ENCODE measurements at places on chromosomes 2 and 18.

DNA sequence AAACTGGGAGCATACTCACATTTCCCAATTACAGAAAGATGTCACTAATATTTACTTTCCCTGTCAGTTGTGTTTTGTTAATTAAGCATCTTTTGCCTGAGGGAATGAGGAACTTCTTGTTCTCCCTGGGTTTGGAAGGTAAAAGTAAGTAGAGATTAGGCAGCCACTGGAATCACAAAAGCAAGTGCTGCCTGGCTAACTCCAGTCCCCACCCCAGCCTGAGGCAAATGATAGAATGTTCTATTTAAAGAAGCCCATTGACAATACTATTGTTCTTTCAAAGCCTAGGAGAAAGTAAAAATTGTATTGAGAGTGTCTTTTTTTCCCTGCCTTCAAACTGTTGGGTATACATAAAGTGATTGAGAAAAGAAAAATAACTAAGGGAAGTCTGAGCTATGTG lies 93.8 kb downstream of the MBD2 start:
- peaks cover 3% of the 10 kb centered on the region for H3K4me1 ChIP-seq
- H3K27me3 ChIP-seq, result no peaks in the 10 kb centered on the region
- H3K27ac ChIP-seq, result no peak overlapping the region
- no peaks in the 10 kb centered on the region for H3K36me3 ChIP-seq

DNA sequence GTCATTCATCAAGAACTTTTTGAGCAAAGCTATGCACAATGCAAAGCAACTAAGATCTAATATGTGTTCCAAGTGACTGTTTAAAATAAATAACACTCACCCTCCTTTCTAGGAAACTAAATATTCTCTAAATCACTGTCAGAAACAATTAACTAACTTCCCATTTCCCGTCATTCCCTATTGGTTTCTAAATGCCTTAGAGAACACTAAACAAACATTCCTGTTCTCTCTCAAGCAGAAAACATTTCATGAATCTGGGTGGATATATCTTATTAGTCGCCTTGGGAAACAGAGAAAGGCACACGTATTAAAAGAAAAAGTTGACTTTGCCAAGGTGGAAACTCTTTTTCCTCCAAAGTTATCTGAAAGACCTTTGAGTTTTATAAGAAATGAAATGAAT lies 735.2 kb downstream of the MBD2 start:
- no peaks in the 10 kb centered on the region for H3K4me1 ChIP-seq
- H3K27me3 ChIP-seq, result no peaks in the 10 kb centered on the region
- H3K4me3 ChIP-seq, result no peak overlapping the region
- no peaks in the 10 kb centered on the region for H3K36me3 ChIP-seq
- no peak overlapping the region for H3K27ac ChIP-seq

- DNase-seq, result no peak
- H3K27me3 ChIP-seq, result no peaks in the 10 kb centered on the region
- H3K4me1 ChIP-seq, result no peaks in the 10 kb centered on the region
- H3K36me3 ChIP-seq, result no peaks in the 10 kb centered on the region
- no peak overlapping the region for H3K27ac ChIP-seq
- H3K4me3 ChIP-seq, result no peak overlapping the region
Measured at GRCh38 chr2:58137856-58138255, 91.2 kb downstream of the VRK2 start.

- H3K27me3 ChIP-seq, result no peaks in the 10 kb centered on the region
- H3K27ac ChIP-seq, result no peak overlapping the region
- no peak overlapping the region for H3K4me3 ChIP-seq
- no peaks in the 10 kb centered on the region for H3K4me1 ChIP-seq
Measured at GRCh38 chr18:43650426-43650825, 373.1 kb upstream of the SYT4 start.

DNA sequence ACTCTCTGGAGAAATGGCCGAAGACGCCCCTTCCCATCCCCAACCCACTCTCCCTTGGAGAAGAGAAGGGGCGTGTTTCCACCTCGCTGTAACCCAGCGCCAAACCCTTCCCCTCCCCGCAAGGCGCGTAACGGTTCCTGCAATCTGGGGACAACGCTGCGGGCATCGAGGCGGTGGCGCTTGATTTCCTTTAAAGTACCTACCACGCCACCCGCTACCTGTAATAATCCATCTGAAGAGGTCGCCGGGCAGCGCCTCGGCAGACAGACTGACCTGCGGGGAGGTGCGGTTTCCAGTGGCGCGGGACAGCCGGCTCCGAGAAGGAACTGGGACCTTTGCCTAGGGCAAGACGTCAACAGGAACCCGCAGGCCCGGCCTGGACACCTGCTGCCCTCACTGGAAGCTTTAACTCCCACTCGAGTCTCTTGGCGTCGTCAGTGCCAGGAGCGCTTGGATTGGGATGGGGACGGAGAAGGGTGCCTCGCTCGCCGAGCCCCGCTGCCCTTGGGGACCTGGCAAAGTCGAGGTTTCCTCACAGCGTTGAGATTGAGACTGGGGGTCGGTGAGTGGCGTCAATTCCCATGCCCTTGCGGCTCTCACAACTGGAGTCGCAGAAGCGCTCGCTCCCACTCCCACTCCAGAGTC lies at the start of gene CYP1B1:
Gene CYP1B1 (minus strand): TSS at position 645 of the 645 bp plus-strand sequence. CDS start 763 bp downstream, outside the sequence.
- no peak within 1 kb of the TSS for H3K27ac ChIP-seq
- peaks cover 7% of the 10 kb centered on the region for H3K4me1 ChIP-seq
- no peak for DNase-seq
- peaks cover 34% of the 10 kb centered on the region for H3K27me3 ChIP-seq
- H3K36me3 ChIP-seq, result no peaks in the 10 kb centered on the region
- no peak within 1 kb of the TSS for H3K4me3 ChIP-seq

DNA sequence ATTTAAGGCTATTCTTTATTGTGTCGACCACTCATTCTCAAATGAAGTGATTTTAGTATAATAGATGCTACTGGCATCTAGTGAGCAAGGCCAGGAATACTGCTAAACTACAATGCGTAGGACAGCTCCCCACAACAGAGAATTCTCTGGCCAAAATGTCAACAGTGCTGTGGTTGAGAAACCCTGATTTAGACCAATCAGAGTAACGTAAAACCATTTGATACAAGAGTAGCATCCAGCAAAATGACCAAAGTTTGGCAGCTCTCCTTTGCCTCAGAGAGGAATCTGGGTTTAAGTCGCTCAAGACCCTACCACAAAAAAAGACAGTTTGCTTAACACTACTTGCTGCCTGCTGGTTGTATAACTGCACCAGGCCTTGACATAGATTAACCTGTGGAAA lies 37.0 kb upstream of the TTN start:
- DNase-seq, result no peak
- no peaks in the 10 kb centered on the region for H3K27me3 ChIP-seq
- no peak overlapping the region for H3K4me3 ChIP-seq
- H3K36me3 ChIP-seq, result no peaks in the 10 kb centered on the region
- no peaks in the 10 kb centered on the region for H3K4me1 ChIP-seq

DNA sequence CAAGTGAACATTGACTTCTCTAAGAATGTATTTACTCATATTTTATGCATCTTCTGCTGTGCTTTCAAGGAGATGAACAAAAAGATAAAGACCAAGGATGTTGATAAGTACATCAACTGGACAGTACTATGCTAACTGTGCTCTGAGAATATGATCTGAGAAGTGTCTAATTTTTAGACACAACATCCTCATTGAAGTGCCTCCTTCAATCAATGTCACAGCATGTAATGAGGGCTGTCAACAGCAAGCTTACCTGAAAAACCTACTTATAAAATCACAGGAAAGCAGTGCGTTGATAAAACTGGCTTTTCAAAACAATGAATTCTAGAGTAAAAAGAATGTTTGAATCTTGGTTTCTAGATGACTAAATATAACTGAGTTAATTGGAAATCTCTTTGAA lies 452.9 kb upstream of the DSEL start:
- H3K27me3 ChIP-seq, result no peaks in the 10 kb centered on the region
- no peak overlapping the region for H3K27ac ChIP-seq
- no peaks in the 10 kb centered on the region for H3K4me1 ChIP-seq
- H3K36me3 ChIP-seq, result no peaks in the 10 kb centered on the region
- no peak overlapping the region for H3K4me3 ChIP-seq

GRCh38 chr2:179677077-179677688 lies 184.2 kb downstream of the ZNF385B start:
- H3K27me3 ChIP-seq, result no peaks in the 10 kb centered on the region
- H3K4me1 ChIP-seq, result no peaks in the 10 kb centered on the region
- no peak overlapping the region for H3K27ac ChIP-seq
- no peak overlapping the region for H3K4me3 ChIP-seq
- H3K36me3 ChIP-seq, result no peaks in the 10 kb centered on the region

DNA sequence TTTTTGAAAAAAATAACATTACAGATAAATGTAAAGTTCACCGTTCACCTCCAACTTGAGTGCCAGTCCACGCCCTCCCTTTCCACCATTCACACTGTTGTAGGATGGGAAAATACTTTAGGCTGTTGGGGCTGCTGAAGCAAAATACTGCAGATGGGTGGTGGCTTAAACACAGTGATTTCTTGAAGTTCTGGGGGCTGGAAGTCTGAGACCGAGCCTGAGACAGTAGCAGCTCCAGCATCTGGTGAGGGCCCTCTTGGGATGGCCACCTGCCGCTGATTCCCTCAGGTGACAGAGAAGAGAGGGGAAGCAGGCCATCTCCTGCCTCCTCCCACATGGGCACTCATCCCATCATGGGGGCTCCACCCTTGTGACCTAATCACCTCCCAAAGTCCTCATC lies 17.7 kb downstream of the ALLC start:
- no peak overlapping the region for H3K4me3 ChIP-seq
- no peak overlapping the region for H3K27ac ChIP-seq
- H3K4me1 ChIP-seq, result no peaks in the 10 kb centered on the region
- no peaks in the 10 kb centered on the region for H3K36me3 ChIP-seq
- no peaks in the 10 kb centered on the region for H3K27me3 ChIP-seq

- no peak overlapping the region for H3K27ac ChIP-seq
- no peaks in the 10 kb centered on the region for H3K36me3 ChIP-seq
- no peak overlapping the region for H3K4me3 ChIP-seq
- no peak for DNase-seq
- no peaks in the 10 kb centered on the region for H3K4me1 ChIP-seq
- no peaks in the 10 kb centered on the region for H3K27me3 ChIP-seq
Measured at GRCh38 chr2:66948234-66948633, 448.9 kb upstream of the ETAA1 start.
